ENCODE measurements at places on chromosomes 12 and 14. TPM values are rescaled to one million over a fixed set of nuclear protein-coding genes. Genes with fewer than 3 reads are reported as not detected.

DNA sequence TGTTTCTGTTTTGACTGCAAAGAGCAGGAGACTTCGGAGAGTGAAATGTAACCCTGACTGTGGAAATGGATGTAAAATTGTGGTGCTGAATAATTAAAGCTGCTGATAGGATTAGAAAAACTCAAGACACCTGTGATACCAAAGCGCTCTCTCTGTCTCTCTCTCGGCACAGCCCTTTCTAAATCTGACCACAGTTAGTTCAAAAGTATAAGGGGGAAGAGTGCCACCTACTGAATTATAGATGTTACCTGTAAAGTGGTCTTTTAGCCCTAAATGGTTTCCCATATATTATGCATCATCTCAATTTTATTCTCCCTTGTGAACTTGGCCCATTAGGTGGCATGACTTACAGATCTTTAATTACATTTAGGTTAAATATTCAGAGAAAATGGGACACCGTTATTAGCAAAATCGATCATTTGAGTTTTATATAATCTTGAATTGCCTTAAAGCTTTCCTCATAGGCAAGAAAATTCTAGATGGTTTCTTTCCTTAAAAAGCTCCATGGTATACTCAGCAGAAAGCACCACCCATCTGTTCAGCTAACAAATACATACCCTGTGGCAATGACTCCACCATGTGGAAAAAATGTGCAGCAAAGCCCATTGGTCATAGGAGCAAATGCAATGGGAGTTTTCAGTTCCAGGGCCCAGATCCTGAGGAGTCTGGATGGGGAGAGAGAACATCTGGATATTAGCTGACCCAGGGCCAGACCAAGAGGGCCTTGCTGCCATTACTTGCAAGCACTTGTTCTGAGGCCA is 18.1 kb downstream of the RFC5 start:
- DNase-seq, result no peak

SLC35E3 gene
- 2.3 TPM for total RNA-seq

DNA sequence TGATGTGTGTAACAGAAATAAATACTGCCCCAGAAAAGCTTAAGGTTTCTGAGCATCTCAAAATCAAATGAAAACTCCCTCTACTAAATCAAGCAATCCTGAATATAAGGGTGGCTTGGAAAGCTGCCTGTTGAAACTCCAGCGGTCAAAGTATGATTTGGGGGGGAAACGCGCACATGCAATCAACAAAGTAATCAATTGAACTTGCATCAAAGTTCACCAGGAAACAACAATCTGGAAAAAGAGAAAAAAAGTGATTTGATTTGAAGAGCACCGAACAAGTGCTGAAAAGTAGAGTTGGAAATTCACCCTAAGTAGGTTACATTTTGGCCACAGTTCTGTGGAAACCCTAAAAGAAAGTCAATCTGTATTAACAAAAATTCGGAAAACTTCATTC is 700 bp downstream of the CNIH1 start:
- DNase-seq, result no peak

- no peak for DNase-seq
Measured at GRCh38 chr14:68978172-68978911, 760 bp downstream of the ACTN1 start.

GRCh38 chr12:58204071-58204470 is 262.7 kb downstream of the ATP23 start:
- no peak for DNase-seq

GALNT16 gene
- 56.8 TPM for total RNA-seq

LTA4H gene
- 45.5 TPM for total RNA-seq

- DNase-seq, result no peak
Measured at GRCh38 chr12:48966177-48966895, 5.2 kb downstream of the WNT10B start.

GRCh38 chr14:92109490-92109889 is 3.1 kb upstream of the ATXN3 start:
- no peak for DNase-seq

DNA sequence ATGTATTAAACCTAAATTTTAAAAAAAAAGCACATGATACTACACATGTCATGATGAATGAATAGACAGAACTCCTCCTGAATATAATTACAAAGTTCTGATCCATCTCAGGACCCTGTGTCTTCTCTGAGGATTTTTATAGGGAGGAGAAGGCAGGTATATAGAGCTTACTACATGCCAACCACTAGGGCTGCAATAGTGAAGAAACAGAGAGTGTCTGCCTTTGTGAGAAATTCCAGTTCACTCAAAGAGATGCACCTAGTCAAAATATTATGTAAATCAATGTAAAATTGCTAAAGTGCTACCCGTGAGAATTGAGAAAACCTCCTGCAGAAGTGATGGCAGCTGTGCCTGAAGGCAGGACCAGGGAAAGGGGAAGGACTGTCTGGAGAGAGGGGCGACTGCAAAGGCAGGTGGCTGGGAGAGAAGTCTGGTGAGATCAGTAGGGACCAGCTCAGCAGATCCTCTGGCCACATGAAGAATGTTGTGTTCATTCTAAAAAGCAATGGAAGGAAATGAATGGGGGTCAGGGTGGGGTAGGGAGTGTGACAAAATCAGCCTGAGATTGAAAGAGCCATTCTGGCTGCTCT is 15.1 kb downstream of the ABHD4 start:
- no peak for DNase-seq

GRCh38 chr12:53754633-53755264 is 3.0 kb upstream of the CISTR start:
- no peak for DNase-seq

DNA sequence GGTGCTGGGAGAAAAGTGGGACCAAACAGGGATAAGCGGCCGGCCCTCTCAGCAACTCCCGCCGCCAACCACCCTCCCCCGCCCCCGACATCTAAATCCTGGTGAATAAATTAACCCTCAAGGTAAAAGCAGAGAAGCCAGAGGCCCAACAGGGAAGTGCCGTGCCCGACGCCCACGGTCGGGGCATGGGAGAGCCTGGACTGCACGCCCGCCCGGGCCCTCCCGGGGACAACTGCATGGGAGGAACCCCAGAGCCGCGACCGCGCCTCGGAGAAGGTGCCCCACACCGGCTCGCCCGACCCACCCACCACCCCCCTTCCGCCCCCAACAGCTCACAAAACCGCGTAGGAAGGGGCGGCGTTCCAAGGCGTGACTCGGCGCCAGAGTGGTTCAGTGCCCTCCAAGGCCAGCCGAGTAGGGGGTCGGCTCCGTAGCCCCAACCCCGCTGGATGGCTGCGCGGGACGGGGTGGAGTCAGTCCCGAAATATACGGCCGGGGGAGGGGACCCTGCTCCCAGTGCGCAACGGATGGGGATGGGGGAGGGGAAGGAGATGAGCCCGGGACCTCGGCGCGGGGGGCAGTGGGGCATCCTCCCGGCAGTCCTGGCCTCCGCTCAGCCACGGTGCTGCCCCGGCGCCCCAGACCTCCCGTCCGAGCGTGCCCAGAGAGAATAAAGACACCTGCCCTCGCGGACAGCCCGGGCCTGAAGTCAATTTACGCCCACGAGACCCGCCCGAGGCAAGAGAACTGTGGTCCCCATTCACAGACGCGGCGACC is 732 bp downstream of the SLC25A29 start:
- no peak for DNase-seq

DNA sequence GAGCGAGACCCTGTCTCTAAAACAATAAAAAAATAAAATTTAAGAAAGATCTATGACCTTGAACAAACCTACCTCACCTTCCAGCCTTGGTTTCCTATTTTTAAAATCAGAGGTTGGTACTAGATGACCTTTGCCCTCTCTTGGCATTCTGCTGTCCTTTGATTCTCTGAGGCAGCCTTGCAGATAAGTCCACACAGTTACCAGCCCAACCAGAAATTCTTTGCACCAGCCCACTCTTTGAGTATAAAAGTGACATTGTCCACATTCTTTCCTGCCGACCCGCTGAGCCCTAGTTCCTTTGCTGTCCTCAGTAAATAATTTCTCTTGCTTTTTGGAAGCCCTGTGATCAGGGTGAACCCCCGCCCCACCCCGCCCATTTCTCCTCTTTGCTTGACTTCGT is 150.4 kb downstream of the PHETA1 start:
- DNase-seq, result no peak

- DNase-seq, result no peak
Measured at GRCh38 chr14:21825149-21825743, 151.6 kb upstream of the OR4E1 start.

- no peak for DNase-seq
Measured at GRCh38 chr12:109718390-109718789, 4.8 kb downstream of the FAM222A start.
